ENCODE measurements at places on chromosomes 2 and 18. TPM values are rescaled to one million over a fixed set of nuclear protein-coding genes. Genes with fewer than 3 reads are reported as not detected.

DNA sequence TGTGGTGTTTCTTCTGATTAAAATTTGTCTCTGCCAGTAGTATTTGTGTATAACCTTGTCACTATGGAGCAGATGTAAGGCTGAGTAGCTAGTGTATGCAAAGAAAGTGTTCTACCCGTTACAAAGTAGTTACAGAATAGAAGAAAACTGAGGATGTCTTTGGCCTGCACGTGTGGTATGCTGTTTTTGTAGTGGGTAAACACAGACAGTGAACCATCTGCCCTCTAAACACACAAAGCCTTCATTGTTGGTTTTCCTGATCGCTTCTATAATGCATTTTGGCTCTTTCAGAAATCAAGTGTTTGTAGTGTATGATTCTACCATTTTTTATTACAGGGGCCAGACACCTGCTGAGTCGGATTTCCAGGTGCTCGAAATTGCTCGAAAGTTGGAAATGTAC, 61.5 kb downstream of the FARP2 start:
- no peak for DNase-seq

GRCh38 chr2:64454386-64455332, 697 bp downstream of the LGALSL start:
- DNase-seq = peak; percentile 74

The CAPN14 gene
- total RNA-seq = 0.32 TPM

- DNase-seq = no peak
Measured at GRCh38 chr2:42086500-42086953, 38.7 kb downstream of the PKDCC start.

DNA sequence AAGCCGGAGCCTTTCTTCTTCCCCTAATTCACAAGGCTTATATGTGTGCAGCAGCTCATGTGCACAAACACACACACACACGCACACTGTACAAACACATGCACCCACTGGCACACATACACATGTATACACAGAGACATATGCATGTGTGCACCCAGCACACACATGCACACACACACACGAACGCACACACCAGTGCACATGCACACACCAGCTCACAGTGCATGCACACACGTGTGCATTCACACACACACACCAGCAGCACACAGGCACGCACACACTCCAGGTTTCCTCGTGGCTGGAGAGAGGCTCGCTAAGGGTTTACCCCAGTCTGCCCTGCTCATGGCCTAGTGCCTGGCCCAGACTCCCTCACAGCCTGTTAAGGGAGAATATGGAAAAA, 234.0 kb downstream of the EIPR1 start:
- DNase-seq = no peak

The VSNL1 gene
- total RNA-seq = 10.4 TPM

DNA sequence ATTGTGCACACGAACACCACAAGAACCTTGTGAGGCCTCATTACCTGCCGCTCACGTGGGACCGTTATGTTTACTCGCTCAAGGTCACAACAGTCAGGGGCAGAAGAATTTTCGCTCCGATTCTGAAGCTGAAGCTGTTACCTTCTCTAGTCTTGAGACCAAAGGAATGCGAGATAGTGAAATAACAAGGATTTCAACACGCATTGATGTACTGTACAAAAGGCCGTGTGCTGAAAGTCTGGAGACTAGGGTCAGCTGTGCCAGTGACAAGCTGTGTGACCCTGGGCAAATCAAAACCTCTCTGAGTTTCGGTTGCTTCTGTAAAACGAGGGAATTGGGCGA, 583 bp downstream of the NEMP2 start:
- DNase-seq = no peak

The PRSS56 gene
- total RNA-seq = 0.19 TPM

GRCh38 chr18:58597649-58598048, 31.2 kb downstream of the ALPK2 start:
- no peak for DNase-seq

Data from Right ventricle myocardium superior (tissue), 1 donor.